ENCODE measurements at places on chromosomes 3 and 15.

- no peak for DNase-seq
Observed at GRCh38 chr15:64586984-64587383, 126.6 kb downstream of the ZNF609 start.

DNA sequence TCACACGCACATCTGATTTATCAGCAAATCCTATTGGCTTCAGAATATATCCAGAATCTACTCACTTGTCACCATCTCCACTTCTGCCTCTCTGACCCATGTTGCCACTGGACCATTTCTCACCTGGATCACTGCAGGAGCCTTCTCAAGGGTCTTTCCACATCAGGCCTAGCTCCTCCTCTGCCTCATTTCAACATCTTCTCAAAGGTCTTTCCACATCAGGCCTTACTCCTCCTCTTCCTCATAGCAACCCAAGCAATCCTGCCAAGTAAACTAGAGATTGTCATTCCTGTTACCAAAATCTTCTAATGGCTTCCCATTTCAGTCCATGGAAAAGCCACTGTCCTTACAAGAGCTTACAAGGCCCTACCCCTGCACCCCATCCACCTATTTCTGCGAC, 18.0 kb upstream of the DUT start:
- no peak for DNase-seq

GRCh38 chr15:40047415-40048210, 8.6 kb upstream of the SRP14 start:
- peak; percentile 63 for DNase-seq

- DNase-seq = no peak
Observed at GRCh38 chr3:24259901-24260512, 234.6 kb downstream of the THRB start.

- no peak for DNase-seq
Observed at GRCh38 chr3:25155652-25156471, 272.2 kb upstream of the RARB start.

GRCh38 chr3:152382312-152383135, 113.8 kb downstream of the MBNL1 start:
- DNase-seq = no peak

DNA sequence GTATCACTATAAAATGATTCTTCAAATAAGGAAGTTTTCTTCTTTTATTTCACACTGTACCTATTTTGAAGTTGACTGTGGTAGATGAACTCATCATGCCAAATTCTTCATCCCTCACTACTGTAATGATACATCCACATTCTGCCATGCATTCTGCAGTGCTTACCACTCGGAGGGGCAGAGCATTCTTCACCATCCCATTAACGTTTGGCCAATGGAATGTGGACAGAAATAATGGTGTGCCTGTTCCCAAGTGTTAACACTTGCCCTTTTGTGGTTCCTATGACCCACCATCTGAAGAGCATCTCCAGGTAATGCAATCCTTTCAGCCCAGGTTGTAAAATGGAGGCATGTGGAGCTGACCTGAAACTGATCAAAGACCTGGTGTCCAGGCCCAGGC, 18.6 kb downstream of the GOLIM4 start:
- DNase-seq = no peak

DNA sequence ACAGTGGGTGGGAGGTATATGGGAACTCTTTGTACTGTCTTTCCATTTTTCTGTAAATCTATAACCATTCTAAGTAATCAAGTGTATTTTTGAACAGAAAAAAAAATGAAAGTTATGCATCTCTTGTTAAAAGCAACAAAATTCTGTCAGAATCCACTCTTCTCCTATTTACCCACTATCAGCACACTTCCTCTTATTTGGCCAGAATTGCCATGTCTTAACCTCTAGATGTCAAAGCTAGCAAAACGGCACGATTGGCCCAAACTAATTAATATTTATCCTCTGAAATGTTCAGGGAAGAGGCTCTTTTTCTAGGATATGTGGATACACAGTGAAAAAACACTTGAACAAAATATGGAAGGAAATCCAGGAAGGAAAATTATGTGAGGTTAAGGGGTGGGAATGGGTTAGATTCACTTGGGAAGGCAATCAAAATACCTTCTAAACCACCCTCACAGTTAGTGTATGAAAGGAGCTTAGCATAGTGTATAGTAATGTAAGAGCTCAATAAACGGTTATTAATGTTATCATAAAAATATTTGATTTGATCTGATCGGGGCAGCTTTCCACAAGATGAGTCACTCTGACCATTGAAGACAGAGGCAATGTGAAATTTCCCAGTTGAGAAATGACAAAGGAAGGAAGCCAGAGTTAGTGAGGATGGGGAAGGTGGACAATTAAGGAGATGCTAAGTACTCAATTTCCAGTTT, 20.1 kb upstream of the TGFBR2 start:
- no peak for DNase-seq

GRCh38 chr15:88147760-88148159, 108.8 kb downstream of the NTRK3 start:
- DNase-seq = no peak

DNA sequence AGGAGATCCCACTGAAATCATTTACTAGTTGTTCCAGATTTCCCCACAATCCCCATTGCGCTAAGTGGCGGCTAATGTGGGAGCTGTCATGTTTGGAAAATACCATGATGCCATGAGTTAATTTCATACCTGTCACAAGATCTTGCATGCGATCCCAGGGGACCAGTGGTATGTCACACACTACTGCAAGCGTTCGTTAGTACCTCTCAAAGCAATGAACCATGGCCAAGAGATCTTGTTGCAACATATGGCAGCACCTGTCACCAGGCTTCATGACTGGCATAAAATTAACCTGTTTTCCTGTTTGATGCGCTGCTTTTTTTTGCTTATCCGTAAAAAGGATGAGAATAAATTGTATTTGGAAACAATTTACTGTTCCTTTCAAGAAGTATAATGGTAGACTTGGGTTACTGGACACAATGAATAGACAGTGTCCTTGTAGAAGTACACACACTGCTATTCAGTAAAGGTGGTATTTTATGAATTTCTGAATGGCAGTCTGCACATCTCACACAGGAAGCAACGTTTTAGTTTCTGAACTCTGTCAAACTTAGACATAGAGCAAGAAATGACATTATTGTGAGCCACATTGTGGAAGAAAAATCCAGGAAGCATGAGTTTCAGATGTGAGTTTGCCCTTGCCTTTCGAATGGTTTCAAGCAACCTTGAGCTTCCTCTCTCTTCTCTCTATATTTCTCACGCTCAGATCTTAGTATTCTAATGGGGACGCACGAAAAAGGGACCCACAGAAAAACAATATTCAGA, 81.9 kb downstream of the CHL1 start:
- no peak for DNase-seq

DNA sequence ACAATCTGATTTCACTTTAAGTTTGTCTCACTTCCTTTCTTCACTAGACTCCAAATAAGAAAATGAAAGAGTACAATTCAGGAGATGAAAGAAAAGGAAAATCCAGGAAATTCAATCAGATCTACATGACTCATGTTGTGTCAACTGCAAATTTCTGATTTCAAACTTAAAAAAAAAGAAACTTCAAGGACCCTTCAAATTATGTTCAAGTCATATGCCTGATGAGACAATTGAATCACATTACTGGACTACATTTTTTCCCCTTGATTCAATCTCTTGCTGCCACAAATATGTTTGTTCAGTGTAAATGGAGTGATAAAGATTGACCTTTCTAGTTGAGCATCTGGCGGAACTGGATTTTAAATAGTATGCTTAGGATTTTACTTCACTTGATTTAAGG, 37.4 kb downstream of the FRMD5 start:
- DNase-seq = no peak

GRCh38 chr3:53027254-53027844, 18.5 kb downstream of the SFMBT1 start:
- no peak for DNase-seq

DNA sequence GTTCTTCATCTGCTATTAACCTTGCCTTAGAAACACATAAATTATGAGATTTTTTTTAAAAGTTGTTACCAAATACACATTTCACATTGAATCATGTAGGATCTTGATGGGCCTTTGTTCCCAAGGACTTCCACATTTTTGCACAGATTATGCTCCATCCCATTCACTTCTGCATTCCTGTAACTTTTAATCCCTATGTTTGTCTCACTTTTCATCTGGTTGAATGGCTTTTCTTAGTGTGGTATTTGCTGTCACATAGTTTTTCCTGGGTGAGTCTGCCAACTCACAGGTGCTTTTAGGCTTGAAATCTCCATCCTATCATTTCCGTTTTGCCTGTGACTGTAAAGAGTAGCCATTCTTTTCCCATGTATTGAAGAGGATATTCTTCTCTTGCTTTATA, 297.2 kb upstream of the TPRG1 start:
- DNase-seq = no peak

DNA sequence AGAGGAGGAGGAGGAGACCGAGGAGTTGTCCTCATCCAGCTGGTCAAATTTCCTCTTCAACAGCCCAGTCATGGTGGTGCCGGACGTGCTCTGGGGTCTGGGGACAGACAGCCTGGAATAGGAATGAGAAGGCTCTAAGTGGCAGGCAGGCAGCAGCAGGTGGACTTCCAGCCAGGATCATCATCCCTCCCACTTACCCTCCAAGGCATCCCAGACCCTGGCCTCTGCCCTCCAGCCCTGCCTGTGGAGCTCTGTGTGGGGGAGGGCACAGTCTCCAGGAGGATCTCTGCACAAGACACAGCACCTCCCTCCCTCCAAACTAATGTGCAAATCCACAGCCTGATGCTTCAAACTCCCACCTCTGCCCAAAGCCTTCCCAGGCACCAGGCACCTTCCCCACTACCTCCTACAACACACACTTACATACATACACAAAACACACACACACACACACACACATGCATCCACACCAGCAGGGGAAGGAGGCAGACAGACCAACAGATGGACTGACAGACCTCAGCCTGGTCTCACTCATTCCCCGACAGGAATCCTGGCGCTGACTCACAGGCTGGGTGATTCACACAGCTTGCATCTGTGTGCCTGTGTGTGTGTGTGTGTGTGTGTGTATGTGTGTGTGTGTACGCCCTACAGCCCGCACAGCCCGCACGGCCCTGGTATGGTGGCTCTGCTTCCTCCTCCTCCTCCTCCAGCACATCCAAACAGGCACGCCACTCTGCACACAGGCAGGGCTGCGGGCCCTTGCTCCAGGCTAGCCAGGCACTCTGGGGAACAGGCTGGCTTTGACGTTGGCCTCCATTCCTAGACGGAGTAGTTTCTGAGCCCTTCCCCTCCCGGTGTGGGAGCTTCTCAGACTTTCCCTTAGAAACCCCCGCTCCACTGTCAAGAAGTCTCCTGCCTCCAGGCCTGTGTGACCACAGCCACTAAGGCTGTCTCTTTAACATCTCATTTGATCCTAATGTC, 6.5 kb downstream of the CSRNP1 start:
- peak; percentile 81 for DNase-seq

DNA sequence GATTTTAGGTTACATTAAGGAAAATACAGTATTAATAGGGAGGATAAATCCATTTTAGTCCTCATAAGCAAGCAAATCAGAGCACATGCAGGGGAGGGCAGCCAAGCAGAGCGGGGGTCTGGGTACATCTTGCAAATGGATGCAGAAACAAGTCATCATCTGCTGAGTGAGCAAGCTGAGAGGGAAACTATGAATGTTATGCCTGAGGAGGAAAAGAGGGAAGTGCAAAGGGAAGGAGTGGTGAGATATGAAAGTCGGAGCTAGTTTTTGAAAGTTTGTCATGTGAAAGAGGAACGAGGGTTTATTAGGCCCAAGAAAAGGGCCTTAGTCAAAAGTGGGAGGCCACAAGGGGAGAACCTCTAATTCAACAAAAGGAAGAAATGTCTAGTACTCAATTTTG, 15.4 kb downstream of the PTX3 start:
- no peak for DNase-seq

GRCh38 chr15:95325763-95326404, 1004.6 kb upstream of the NR2F2 start:
- DNase-seq = no peak

GRCh38 chr3:136639069-136639468, 113.1 kb downstream of the STAG1 start:
- DNase-seq = no peak

GRCh38 chr3:190601622-190602021, 87.7 kb downstream of the IL1RAP start:
- no peak for DNase-seq

DNA sequence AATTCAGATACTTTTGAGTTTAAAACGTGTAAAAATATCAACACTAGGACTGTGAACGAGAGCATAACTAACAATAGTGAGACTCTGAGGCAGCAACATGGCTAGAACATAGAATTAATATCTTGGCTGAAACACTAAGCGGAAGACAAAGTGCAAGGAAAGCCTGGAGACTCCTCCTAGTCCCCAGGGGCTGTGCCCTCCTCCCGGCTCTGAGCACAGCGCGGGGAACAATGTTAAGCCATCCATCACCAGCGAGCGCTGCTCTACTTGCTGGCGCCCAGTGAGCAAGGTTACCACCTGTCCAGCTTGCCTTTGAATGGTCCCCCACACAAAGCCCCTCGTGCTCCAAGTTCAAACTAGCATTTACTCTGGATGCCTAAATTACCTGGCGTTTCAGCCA, 436.9 kb downstream of the FOXP1 start:
- no peak for DNase-seq

- DNase-seq = no peak
Observed at GRCh38 chr3:153458881-153459280, 296.9 kb downstream of the RAP2B start.

DNA sequence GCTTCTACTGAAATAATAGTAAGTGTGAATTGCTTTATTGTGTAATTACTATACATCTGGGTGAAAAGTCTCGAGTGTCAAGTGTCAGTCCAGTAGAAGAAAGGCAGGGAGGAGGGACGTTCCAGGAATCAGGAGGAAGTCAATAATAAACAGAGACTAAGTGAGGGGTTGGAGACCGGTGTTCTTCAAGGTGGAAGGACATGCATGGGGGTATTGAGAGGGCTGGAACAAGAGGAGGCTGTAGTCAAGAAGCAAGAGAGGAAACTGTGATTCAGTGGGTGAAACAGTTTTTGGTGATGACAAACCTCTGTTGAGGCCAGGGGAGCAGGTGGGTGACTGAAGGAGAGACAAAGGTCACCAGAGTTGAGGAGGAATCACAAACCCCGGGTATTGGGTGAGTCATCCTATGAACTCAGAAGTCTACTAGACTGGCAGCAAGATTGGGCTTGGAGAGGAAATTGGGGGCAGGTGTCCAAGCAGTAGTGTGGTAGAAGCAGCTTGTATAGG, 11.6 kb upstream of the SCAMP5 start:
- DNase-seq = peak; percentile 27

GRCh38 chr15:37291920-37292319, 191.6 kb upstream of the MEIS2 start:
- no peak for DNase-seq
